ENCODE measurements at places on chromosomes 2 and 18.

DNA sequence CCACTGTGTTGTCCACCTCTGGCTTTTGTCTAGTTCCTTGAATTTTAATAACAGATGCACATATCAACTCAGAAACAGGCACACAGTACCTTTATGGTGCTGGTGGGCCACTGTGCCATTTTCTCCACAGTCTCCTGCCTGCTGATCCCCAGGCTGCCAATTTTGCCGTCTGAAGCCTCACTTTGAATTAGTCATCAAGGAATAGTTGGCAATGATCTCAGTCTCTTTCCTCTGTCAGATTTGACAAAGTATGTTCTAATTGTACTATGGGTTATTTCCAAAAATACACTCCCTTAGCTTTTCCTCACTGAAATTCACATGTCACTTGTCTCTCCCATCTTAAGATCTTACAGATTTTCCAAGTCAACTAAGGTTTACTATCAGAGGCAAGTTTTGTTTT, 140.7 kb downstream of the ZNF516 start:
- DNase-seq = no peak

DNA sequence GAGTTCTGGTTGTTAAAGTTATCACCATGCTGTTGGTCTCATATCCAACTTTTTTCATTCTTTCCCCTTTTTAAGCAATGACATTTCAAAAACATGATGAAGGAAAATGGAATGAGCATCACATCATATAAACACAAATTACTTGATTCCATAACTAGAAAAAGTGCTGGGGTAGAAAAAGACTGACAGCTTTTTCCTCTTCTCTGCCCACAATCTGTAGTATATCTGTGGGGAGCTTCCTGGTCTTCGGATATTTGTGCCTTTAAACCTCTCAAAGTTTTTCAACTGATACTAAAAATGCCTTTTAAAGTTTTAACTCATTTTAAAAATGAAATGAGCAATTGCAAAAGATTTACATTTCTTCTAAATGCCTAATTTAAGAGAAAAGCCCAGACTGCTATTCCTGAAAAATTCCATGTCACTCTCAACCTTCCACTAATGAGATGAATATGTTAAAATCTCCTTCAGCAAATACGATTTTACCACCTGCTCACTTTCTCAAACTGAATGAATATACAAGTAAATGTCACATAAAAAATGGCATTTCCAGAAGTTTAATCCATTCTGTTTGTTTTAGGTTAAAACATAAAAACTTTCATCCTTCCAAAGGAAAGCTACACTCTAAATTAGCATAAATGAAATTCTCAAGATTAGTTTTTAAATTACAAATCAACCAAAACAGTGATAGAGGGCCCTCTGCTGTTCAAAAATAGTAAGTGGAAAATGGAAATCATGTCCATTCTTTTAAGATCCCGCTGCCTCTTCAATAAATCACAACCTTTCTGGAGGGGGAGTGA, 2.1 kb downstream of the DNAH7 start:
- DNase-seq = peak; percentile 36

DNA sequence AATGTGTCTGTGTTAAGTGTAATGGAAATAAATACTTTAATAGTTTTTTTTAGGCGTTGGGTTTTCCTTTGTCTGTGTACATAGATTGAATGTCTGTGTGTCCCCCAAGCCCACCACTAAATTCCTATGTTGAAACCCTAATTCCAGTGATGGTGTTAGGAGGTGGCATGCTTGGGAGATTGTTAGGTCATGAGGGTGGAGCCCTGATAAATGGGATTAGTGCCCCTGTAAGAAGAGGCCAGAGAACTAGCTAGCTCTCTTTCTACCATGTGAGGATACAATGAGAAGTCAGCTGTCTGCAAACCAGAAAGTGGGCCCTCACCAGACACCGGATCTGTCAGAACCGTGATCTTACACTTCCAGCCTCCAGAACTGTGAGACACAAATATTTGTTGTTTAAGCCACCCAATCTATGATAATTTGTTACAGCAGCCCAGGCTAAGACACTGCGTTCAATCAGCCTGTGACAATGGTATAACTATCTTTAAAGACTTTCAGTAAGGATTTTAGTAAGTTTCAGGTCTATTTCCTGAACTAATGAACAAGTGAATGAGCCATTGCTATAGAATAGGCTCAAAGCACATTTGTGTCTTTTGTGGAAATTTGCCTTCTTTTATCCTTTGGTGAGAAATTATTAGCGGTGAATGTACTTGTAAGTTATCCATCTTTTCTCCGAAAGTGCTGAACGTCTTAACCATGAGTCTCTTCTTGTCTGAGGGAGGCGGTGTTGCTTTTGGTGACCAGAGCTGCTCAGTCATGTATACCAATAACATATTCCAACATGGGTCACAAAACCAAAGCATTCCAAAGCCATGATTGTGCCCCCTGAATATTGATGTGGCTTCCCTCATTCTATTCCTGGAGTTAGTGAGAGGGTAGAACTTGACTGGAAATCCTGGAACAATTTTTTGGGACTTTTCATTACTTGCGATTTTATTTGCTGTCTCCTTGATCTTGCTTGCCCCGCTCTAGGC, 29.6 kb upstream of the IL1R1 start:
- no peak for DNase-seq

- peak; percentile 21 for DNase-seq
Observed at GRCh38 chr18:62372156-62372555, 47.0 kb downstream of the TNFRSF11A start.

DNA sequence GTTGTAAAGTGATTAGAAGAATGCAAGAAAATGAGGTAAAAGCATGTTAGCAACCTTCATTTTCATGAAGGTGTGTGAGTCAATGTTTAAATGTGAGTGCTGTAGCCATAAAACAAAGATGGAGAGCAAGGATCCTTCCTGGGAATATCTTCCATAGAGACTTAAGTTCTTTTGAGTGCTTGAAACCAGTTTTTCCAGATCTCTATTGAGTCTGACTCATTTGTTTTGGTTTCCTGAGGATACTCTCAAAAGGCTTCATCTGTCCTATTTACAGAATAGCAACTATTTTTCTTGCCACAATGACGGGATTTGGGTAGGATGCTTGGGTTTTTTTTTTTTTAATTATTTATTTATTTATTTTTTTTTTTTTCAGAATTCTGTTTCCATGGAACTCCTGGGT, 45.9 kb upstream of the ASB1 start:
- no peak for DNase-seq

DNA sequence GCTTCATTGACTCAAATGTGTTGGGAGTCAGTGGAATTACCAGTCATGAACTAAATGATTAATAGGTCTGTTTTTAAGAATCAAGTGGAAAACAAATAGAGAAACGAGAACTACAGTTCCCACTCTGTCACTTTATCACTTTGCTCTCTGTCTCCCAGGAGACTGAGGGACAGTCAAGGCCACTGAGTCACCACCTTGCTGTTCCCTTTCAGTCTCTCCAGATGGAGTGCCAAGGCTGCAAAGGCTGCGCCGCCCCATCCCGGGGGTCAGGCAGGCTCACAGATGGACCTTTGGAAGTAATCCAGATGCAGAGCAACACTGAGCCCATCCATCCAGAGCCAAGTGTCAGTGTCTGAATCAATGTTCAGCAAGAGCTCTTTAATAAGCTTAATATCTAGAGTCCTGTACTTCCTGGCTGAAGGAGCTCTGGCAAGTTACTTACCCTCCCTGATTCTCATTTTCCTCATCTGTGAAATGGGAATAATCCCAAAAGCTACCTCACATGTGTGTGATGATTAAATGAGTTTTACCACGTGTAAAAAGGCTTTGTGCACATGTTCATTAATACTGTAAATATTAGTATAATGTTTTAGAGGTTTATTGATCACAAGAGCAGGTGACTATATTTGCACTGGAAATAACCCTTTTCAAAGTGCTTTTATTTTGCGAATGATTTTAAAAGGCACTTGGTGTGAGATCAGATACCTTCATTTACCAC, 43.0 kb upstream of the EFEMP1 start:
- DNase-seq = no peak

DNA sequence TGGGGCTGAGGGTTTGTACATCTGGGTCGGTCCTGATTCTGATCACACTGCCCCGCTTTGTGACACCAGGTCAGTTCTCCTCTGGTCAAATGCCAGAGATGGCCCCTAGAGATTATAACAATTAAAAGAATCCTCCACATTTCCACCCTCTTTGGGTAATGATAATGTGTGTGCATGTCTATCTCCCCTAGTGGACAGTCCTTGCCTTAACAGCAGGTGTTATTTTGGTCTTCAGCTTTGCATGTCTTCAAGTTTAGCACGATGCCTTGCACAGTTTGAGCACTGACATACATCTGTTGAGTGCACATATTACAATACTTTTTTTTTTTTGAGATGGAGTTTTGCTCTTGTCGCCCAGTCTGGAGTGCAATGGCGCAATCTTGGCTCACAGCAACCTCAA, 25.7 kb upstream of the COX7A2L start:
- no peak for DNase-seq

- no peak for DNase-seq
Observed at GRCh38 chr18:46341986-46342525, 237.9 kb downstream of the HAUS1 start.

DNA sequence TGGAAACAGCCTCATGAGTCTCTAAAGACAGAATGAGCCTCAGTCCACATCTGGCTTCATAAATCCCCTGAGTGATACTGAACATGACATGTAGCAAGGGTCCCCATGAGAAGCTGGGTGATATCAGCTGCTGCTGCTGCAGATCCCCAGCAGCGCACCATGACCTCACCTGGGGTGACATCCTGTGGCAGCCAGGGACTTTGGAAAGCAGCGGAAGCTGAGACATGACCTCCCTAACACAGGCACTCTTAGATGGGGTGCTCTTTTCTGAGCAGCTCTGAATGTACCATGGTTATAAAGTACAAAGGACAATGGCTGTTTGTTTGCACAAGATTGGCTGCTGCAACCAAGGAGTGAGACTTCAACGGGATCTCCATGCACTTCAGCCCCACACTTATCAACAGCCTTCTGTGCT, 74.7 kb upstream of the TMEM200C start:
- no peak for DNase-seq

DNA sequence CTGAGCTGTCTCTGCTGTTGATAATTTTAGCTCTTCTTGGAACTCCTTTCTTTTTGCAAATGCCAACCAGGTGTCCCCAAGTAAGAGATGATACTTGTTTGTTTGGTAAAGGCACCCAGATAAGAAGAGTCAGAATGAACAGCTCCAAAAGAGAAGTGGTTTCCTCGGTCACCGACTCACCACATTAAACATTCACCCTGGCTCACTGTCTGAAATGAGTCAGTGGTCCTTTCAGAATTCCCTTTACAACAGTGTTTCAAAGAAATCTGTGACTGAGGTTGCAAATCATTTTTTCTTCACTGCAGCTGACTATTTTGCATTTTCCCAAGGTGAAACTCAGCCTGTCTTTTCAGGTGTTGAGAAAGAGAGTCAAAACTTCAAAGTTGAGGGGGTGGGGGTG, 16.2 kb upstream of the CXCR4 start:
- no peak for DNase-seq

DNA sequence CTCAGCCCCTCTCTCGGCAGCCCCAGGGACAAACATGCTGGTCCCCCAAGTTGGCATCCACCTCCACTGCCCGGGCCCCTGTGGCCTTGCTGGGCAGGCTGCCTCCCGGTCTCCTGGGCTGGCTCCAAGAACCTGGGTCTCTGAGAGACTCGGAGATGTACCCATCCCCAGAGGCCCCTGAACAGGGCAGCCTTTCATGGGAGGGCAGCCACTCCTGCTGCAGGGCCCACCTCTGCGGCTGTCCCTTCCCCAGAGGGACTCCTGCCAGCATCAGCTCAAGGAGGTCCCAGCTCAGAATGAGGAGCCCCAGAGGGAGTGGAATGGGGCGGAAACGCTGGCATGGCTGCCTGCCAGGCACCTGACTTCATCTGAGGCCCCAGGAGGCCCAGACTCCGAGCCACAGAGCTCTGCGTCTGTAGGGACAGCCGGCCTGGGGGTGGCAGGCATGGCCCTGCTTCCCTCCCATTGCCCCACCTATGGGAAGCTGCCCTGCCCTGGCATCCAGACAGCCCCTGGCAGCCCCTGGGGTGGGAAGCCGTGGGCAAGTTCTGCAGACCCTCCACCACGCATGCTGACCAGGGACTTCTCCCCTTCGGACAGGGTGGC, 857 bp upstream of the CROCC2 start:
- DNase-seq = no peak

DNA sequence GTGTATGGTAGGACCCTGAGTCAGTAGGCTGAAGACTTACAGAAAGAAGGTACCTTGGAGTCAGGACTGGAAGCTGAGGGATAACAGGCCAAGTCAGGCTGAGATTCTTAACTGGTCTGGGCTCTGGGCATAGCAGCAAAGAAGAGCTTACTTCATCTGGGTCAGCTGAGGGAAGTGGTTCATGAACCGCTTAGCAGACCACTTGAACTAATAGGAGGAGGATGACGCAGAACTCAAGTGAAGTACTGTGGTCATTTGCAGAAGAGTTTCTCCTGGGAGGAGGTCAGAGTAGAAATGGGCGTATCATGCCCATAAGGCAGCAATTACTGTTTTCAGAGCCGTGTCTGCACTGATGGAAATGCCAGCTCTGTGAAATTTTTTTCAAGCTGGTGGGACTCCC, 164.5 kb downstream of the LCLAT1 start:
- DNase-seq = no peak

DNA sequence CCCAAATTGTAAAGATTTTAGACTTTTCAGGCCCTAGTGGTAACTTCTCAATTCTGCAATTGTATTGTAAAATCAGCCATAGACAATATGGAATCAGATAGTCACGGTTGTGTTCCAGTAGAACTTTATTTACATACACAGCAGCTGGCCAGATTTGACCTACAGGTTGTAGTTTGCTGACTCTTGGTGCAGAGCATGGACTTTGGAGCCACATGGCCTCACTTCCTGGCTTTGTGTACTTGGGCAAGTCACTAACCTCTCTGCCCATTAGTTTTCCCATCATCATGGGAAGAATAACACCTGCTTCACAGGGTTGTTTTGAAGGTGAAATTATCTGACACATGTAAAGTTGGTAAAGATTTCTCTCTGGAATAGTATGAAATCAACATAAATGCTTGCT, 147.6 kb downstream of the TMEM200C start:
- DNase-seq = no peak

DNA sequence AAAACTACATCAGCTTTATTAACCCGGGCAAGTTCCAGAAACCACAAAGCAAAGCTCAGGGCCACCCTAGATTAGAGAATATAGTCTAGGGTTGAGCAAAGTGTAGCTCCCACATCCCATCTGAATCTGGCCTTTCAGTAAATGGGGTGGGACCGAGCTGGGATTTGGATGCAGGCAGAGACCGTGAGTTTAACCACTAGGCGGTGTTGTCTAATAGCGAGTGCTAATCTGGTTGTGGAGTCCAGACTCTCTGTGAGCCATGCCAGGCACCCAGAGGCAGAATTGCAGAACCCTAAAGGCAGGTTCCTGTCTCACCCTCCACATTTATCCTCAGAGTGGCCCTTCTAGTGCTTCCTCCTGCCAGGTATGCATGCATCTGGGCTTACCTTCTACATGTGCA, 435.9 kb downstream of the TSN start:
- peak; percentile 64 for DNase-seq
